Stimulated activated memory B cell treated with anti-CD40 and anti-IgM and Interleukin-4, amounts not matched to agents 10 μg/mL and 1 μg/mL and 100 μg/mL, for 72 hours (primary cell): ENCODE measurements at places on chromosomes 12 and 14.
A peak's percentile ranks its signal among the peaks of the same experiment; 100 is the strongest.

- no peak for ATAC-seq
Measured at GRCh38 chr12:49533331-49533730, 5.5 kb upstream of the KCNH3 start.

DNA sequence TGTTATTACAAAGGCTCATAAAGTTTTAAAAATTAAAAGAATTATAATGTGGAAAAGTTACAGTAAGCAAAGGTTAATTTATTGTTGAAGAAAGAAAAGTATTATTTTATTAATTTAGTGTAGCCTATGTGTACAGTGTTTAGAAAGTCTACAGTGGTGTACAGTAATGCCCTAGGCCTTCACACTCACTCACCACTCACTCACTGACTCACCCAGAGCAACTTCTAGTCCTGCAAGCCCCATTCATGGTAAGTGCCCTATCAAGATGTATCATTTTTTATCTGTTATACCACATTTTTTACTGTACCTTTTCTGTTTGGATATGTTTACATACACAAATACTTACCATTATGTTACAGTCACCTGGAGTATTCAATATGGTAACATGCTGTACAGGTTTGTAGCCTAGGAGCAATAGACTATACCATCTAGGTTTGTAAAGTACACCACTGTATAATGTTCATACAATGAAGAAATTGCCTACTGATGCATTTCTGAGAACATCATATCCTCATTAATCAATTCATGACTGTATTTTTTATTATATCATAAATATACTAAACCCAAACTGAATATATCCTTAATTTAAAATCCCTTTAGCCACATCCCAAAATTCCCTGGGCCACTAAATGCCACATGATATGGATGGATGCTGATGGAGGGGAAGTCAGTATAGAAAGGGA, 43.6 kb upstream of the NID2 start:
- no peak for ATAC-seq

GRCh38 chr12:2959192-2959504, at the start of gene TEAD4:
TSS of gene TEAD4 (plus strand) at chr12:2959397.
- peak; percentile 53 for ATAC-seq

DNA sequence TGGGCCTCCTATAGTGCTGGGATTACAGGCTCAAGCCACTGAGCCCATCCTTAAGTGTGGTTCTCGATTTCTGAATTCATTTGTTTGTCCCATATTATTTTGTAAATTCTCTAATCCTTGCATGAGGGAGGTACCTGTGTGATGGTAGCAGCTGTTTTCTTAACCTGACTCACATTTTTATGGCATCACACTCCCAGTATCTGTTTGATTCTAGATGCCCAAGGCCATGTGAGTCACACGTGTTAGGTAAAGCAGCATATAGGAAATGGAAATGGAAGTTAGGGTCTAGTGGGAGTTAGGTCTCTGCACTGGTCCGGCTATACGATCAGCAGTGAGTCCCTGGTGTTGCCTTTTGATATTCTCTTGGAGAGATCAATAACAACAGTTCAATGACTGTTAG, 198.1 kb downstream of the ERC1 start:
- ATAC-seq, result no peak

DNA sequence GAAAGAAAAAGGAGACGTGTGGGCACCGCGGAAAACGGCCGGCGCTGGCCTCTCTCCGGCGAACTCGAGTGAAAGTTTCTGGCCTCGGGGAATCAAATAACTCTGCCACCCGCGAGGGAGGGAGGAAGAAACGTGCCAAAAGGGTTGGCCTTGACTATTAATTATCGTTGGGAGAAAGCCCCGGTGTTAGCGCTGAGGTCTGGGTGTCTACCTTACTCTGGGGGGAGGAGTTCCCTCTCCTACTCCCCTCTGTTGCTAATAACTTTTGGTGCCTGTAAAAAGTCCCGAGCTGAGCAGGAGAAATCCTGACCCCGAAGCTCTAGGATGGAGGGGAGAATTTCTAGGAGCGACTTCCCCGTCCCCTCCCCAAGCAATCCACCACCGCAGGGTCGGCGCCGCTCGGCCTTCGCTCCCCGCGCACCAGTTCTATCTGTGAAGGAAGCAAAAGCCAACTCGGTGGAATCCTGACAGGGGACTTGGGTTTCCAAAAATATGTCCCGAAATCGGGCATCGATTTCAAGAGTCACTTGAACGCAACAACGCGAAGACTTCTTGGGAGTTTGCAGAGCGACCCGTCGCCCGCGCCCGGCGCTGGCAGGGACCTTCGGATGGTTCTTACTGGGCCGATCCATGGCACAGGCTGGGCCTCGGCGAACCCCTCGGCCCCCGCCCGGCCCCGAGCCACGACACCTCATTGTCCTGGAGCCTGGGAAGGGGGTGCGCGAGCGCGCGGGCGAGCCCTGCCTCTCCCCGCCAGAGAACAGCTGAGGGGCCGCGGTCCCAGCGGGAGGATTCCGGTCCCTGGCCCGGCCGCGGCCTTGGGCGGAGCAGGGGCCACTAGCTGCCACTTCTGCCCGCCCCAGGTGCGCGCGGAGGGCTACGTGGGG, 1.7 kb downstream of the OTX2 start:
- ATAC-seq, result no peak

GRCh38 chr14:68961781-68962584, 17.1 kb downstream of the ACTN1 start:
- no peak for ATAC-seq

GRCh38 chr14:78758333-78758732, 588.2 kb downstream of the NRXN3 start:
- no peak for ATAC-seq

- no peak for ATAC-seq
Measured at GRCh38 chr14:38405851-38406635, 150.2 kb upstream of the CLEC14A start.

DNA sequence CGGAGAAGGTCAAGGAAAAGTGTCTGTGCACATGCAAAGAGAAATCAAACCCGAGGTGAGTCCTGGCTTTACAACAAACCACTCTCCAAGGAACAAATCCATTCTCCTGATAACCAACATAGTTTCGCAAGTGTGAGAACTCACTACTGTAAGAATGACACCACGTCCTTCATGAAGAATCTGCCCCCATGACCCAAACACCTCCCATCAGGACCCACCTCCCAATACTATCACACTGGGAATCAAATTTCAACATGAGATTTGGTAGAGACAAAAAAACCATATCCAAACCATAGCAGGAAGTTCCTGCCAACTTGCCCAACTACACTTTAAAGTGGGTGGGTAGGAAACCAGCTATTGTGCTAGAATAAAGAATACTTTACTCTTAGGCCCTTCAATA, 2.4 kb upstream of the ERC1 start:
- ATAC-seq, result no peak

DNA sequence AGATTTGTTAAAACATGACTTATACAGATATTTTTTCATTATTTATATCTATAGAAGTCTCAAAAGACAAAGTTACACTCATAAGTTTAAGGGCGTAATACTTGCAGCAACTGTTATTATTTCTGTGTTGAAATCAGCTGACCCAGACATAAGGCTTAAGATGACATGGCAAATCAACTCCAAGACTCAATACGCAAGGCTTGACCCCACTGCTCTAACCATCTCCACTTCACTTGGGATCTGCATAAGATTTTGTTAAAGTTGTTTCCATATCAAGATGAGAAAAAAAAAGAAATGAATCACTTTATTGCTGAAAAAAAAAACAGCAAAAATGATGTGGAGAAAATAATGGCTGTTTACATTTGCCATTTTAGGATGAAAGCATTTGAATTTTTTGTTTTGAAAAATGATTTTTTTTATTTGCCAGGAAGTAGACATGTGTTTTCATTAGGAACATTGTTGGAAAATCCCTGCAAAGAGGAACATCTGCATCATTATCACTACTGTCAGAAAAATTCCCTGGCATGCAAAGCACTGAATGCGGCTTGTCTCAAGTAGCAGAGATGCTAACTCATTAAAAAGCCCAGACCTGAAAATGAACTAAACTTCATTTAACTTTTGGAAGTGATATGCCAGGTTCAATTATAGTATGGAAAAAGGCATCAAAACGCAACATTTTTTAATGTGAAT, 73.5 kb downstream of the LIN7A start:
- ATAC-seq, result no peak

DNA sequence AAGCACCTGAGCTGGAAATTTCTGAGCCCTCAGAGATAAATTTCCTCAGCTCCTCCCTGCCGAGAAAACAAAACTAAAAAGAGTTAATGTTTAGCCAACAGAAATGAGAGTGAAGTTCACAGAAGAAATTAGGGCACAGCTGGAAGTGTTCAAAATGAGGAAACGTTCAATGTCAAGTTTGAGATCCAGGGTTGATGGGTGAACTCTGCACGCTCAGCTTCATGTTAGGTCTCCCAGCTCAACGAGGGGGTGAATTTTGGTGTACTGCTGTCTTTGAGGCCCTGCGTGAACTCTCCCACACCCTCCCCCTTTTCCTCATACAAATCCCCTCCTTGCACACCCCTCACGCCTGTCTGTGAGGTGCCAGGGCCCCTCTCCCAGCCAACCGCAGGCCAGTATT, 13.3 kb upstream of the OAS3 start:
- peak; percentile 72 for ATAC-seq

DNA sequence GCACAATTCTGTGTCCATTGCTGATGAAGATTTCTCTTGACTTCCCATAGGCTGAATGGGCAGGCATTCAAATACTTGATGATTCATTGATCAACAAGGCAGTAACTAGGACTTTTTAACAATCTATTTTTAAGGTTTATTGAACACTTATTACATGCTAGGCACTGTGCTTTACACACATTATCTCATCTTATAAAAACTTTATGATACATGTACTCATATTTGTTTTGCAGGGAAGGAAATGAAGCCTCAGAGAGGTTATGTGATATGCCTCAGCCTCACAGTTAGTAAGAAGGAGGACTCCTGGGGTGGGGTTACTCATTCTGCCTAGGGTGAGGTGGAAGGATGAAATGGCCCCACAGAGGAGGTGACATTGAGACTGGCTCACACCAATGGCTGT, 12.9 kb upstream of the EMP1 start:
- ATAC-seq, result no peak

GRCh38 chr12:113983777-113984448, 17.8 kb upstream of the RBM19 start:
- ATAC-seq, result no peak

GRCh38 chr12:50685641-50686040, 78.3 kb upstream of the ATF1 start:
- no peak for ATAC-seq

DNA sequence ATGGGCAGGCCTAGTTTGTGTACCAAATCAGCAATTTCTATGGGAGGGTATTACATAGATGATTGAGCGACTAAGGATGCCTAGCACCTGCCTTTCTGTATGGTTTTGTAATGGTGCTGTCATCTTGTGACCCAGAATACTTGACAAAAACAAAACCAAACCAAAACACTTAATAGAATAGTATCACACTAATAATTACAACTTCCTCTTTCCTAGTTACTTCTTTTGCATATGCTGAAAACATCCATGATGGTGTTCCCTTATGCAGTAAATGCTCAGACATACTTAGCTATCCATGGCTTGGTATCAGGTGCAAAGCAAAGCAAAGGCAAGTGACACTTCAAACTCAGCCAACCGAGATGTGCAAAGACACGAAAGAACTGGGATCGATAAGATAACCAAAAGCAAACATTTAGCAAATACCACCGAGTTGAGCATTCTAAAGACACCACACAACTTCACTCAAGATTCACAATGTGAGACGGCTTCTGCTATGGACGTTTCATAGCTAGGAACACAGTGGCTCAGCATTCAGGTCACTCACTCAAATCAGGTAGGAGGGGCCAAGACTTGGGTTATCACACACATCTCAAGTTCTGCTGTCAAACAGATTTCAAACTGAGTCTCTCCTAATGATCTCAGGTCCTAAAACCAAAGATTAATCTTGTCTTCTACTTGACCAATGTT, 24.3 kb downstream of the PPP1CC start:
- ATAC-seq, result peak; percentile 85

- no peak for ATAC-seq
Measured at GRCh38 chr12:5963515-5963914, 18.5 kb upstream of the ANO2 start.

- no peak for ATAC-seq
Measured at GRCh38 chr12:5615760-5616159, 183.9 kb downstream of the NTF3 start.

- ATAC-seq, result no peak
Measured at GRCh38 chr14:94769391-94770250, at the start of gene GSC. TSS of gene GSC (minus strand) at chr14:94770113. CDS start at chr14:94770015, 98 bp downstream.

- no peak for ATAC-seq
Measured at GRCh38 chr14:96847451-96847850, 50.3 kb downstream of the VRK1 start.

GRCh38 chr12:131100031-131100674, 146.4 kb downstream of the ADGRD1 start:
- ATAC-seq, result no peak

- no peak for ATAC-seq
Measured at GRCh38 chr14:34450958-34451357, 11.1 kb downstream of the SPTSSA start.

DNA sequence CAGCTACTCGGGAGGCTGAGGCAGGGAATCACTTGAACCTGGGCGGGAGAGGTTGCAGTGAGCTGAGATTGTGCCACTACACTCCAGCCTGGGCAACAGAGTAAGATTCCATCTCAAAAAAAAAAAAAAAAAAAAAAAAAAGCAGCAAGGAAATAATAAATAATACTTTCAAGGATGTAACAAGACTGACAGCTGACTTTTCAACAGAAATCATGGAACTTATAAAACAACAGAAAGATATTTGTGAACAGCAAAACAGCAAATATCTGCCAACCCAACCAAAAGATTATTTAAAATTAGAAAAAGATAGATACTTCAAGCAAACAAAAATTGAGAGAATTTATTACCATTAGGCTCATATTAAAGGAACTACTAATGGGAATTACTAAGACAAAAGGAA, 115.1 kb downstream of the TSHR start:
- ATAC-seq, result no peak

DNA sequence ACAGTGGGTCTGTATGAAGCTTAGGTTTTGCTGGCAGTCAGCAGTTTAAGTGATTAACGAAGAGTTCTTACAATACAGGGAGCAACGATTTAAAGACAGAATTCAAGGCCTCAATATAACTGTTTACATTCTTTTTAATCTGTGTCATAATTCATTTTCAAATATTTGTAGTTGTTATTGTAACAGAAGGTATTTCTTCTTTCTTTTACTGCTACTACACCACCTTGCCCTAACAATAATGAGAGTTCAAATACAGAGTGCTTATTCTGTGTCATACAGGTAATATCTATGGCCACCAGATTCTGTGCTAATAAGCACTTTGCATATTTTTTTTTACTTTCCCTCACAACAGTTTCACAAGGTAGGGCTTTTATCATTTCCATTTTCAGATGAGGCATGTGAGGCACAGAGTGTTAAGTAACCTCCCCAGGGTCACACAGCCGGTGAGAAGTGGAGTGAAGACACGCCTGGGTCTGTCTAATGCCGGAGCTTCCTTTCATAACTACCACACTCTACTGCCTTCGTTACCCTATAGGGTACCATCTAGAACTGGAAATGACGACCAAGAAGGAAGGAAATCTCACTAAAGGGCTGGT, 81.9 kb downstream of the PELI2 start:
- no peak for ATAC-seq

GRCh38 chr14:100045642-100046344, 19.4 kb upstream of the EVL start:
- ATAC-seq, result no peak

GRCh38 chr14:71365361-71365760, 458.1 kb downstream of the PCNX1 start:
- no peak for ATAC-seq
